Suppressor macrophage treated with lipopolysaccharide for 1 hour (primary cell): ENCODE measurements at places on chromosomes 13 and 19.
A peak's percentile ranks its signal among the peaks of the same experiment; 100 is the strongest.

GRCh38 chr13:90238413-90238812, 1109.1 kb upstream of the MIR17HG start:
- no peak for DNase-seq

DNA sequence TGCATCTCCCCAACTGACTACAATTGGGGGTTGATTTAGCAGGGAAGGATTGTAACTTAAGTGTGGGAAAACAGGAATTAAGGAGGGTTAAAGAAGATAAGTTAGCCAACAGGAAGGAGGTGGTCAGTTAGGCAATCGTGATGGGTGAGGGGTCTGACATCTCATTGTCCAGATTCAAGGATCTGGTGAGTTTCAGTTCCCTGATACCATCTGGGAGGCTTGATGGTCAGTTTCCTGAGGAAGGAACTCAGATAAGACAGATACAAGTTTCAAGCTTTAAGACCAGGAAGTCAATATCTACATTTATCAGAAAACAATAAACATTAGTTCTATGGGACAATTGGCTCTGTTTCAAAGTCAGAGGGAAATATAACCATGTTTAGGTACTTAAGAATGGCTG, 601.8 kb downstream of the SLITRK6 start:
- no peak for DNase-seq

- DNase-seq: no peak
These were observed 93.2 kb upstream of the C1QTNF9B start for GRCh38 chr13:23990455-23990854.

- no peak for DNase-seq
These were observed 3.2 kb downstream of the TMIGD2 start for GRCh38 chr19:4298810-4299550.

DNA sequence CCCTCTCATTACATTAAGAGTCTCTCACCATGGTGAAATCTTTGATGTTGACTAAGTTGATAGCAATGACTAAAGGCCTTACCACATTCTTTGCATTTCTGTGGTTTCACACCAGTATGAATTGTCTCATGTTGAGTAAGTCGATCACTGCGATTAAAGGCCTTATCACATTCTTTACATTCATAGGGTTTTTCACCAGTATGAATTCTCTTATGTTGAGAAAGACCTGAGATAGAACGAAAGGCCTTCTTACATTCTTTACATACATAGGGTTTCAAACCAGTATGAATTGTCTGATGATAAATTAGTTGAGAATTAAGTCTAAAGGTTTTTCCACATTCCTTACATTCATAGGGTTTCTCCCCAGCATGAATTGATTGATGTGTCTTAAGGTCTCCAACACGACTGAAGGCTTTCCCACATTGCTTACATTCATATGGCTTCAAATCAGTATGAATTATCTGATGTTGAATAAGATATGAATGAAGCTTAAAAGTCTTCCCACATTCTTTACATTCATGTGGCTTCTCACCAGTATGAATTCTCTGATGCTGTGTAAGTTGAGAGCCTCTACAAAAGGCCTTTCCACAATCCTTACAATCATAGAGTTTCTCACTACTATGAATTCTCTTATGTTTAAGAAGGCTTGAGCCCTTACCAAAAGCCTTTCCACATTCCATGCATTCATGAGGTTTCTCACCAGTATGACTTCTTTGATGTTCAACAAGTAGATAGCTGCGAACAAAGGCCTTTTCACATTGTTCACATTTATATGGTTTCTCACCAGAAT, 45.6 kb downstream of the ZNF283 start:
- no peak for DNase-seq

- no peak for DNase-seq
These were observed 36.6 kb downstream of the PDS5B start for GRCh38 chr13:32622827-32623226.

DNA sequence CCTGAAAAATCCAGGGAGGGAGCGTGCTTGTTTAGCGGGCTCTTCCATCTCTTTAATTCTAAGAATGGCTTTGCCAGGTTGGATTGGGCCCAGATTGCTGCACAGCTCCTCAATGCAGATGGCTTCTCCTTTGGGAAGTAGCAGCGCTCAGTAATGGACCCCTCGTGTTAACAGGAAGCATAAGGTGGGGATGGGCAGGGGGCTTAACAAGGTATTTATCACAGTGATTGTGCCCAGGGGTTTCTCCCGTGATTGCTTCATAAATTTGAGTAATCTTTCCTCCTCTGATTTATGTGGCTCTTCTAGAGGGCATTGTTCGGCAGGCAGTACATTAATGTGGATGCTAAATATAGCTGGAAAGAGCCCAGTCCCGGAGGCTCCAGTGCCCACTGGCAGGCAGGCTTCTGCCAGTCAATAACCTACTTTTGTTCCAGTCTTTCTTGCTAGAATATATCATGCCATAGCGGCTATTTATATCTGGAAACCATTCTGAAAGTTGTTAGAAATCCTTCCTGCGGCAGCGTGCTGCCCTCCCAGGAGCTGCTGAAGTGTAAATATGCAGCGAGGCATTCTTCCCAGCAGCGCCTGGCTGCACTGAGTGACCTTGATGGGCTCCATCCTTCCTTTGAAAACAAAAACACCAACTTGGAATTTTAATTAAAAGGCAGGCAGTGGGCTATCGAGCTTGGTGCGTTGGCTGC, 65.0 kb downstream of the FGF9 start:
- DNase-seq: no peak

- DNase-seq: no peak
These were observed 2.9 kb downstream of the ARHGEF7 start for GRCh38 chr13:111117961-111118360.

GRCh38 chr13:59914556-59914955, 249.2 kb downstream of the DIAPH3 start:
- no peak for DNase-seq

DNA sequence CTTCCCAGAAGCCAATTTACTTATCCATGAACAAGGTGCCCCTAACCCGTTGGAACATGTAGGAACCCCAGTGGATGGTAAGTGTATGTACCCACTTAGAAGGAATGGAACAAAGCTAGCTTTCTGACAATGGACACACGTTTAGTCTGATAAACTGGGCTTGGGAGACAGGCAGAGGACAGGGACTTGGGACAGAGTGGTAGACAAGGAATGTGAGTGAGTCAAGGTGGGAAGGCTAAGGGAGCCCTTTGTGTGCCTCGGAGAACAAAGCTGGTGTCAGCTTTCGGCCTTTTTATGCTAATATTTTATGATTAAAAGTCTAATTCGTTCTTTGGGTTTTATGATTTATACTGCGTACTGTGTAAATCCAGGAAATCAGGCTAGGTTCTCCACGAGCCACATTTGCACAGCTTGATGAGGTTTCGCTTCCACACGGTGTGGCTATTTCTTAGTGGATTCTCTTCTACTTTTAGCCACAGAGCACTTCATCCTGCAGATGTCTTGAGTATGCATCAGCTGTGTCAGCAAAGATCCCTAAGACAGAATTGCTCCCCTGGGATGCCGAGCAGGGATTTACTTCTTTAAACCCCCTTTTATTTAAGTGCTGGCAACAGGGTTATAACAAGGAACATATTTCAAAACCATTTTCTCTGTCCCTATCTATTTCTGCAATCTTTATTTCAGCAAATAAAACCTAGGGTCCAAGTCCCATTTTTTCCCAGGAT, 258.5 kb downstream of the DLEU7 start:
- DNase-seq: no peak

GRCh38 chr19:28526038-28526437, 686.9 kb downstream of the UQCRFS1 start:
- DNase-seq: peak; percentile 39

DNA sequence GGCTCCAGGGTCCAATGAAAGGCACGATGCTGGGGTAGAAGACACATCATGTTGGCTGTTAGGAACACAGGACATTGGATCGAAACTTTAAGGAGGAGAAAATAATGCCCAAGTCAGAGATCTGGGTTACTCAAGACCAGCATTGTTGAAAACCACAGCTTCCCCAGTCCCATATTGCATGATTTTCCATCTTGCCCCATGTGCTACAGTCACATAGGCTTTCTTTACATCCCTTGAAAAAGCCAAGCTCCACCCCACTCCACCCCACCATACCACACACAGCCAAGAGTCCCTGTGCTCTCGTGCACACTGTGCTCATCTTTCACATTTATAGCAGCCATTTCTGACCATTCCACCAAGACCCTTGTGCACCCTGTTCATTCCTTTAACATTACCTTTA, 636.2 kb downstream of the DIAPH3 start:
- no peak for DNase-seq

GRCh38 chr19:16343156-16343555, 18.5 kb downstream of the KLF2 start:
- peak; percentile 48 for DNase-seq

GRCh38 chr13:27172495-27172842, 858 bp upstream of the USP12 start:
- peak; percentile 90 for DNase-seq

DNA sequence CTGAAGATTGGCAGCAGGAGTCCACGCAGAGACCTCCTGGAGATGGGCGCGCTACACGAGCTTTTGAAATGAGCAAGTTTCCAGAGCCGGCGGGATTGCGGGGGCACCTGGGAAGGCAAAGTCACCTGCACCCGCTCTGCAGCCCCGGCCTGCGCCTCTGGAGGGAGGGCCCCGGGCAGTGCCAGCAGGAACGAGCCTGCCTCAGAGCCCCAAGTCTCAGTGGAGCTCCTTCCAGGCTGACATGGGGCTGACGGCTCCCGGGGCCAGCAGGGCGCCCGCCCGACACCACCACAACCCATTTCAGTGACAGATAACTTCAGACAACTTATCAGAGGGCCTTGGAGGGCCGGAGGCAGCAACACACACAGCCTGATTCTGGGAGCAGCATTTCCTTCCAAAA, 45.0 kb downstream of the RASA3 start:
- no peak for DNase-seq

- no peak for DNase-seq
These were observed 498.0 kb downstream of the DIAPH3 start for GRCh38 chr13:59665732-59666131.

DNA sequence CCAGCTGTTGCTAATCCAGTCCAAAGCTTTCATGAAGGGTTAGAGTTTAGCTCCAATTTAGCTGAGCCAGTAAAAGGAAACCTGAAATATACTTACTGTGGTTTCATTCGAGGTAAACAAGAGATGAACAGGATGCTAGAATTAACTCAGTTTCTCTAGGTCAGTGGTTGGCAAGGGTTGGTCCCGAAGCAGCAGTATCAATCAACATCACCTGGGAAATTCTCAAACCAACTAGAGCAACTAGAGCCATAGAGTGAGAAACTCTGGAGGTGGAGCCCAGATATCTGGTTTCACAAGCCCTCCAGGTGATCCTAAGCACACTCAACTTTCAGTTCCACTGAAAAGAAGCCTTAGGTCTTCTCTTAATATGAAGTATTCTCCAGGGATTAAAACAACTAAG, 376.7 kb downstream of the OXGR1 start:
- no peak for DNase-seq

DNA sequence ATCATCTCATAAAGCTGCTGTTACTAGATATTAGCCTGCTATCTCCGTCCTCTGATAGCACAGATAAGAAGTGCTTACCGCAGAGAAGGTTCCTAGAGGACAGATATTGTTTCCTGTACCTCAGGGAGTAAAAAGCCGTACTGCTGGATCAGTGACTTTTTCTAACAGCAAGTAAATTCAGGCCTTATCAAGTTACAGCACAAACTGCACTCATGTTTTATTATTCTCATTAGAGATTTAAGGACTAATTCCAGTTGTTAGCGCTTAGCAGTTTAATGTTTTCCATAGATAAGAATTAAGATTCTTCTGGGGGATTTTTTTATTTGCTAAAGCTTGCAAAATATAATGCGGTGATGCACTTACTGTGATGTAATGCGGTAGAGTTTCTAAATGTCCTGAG, 119.0 kb upstream of the OBI1 start:
- no peak for DNase-seq

DNA sequence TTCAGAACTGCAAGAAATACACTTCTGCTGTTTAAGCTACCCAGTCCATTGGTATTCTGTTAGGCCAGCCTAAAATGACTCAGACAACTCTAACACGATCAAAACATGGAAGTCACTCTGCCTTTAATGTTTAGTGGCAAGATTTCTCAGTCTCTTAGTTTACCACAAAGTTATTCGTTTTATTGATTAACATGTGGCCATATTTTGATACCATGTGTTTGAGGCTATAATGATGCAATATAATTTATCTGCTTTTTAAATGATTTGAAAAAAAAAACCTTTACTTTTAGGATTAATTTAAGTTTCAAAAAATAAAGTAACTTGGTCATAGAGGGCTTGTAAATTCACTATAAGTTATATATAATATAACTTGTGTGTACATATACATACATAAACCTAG, 223.4 kb downstream of the SPRY2 start:
- DNase-seq: no peak

DNA sequence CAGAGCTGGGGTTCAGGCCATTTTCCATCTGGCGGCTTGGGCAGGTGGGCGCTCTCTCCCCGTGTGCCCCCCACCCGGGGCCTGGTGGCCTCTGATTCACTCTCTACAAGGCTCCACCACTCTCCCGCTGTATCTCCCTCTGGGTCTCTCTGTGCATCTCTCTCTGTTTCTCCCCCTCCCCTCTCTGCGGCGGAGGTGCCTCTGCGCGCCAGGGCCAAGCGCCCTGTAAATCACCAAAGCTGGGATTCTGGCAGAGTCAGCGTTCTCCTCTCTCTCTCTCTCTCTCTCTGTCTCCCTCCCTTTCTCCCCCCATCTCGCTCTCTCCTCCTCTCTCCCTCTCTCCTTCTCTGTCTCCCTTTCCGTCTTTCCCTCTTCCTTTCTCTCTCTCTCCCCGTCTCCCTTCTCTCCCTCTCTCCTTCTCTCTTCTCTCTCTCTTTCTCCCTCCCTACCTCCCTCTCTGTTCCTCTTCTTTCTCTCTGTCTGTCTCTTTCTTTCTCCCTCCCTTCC, 3.9 kb downstream of the NFIC start:
- DNase-seq: no peak

- peak; percentile 2 for DNase-seq
These were observed 103.4 kb upstream of the POSTN start for GRCh38 chr13:37701972-37702371.

DNA sequence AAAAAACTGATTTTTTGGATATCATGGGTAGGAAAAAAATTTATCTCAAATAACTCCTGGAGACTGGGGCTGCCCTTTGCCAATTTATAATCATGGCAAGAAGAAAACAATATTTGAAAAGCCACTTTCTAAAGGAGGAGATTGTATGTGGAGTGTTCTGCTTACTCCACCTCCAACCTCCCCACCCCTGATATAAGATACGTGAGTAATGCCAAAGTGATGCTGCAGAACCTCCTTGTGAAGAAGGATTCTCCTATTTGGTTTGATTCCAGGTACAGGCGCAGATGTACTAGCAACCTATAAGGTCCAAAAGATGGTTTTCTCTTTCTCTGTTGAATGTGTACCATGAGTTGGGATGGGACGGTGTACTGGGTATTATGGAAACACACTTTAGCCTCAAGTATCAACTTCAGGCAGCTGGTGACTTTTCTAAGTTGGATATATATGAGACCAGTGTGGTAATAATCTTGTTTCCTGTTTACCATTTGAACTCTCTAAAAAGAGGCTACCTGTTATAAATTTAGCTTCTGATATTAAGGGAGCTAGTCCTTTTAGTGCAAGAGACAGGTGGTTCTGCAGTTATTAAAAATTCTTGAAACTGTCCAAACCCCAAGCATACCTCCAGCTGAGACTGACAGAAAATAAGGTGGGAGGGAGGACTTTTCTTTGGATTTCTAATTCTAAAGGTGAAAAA, 724.0 kb upstream of the MIR17HG start:
- no peak for DNase-seq
